Caco-2 (cell line): ENCODE measurements at places on chromosomes 5 and 9.
A peak's percentile ranks its signal among the peaks of the same experiment; 100 is the strongest.

- no peaks in the 10 kb centered on the region for H3K27me3 ChIP-seq
- no peaks in the 10 kb centered on the region for H3K36me3 ChIP-seq
- no peak for DNase-seq
- H3K4me1 ChIP-seq = no peaks in the 10 kb centered on the region
Measured at GRCh38 chr9:91334053-91334452, 27.7 kb downstream of the AUH start.

GRCh38 chr9:99031994-99032393, 72.9 kb upstream of the TGFBR1 start:
- H3K27me3 ChIP-seq = no peaks in the 10 kb centered on the region
- H3K36me3 ChIP-seq = no peaks in the 10 kb centered on the region
- H3K4me1 ChIP-seq = no peaks in the 10 kb centered on the region
- H3K4me3 ChIP-seq = no peak overlapping the region
- no peak overlapping the region for H3K27ac ChIP-seq

- no peaks in the 10 kb centered on the region for H3K27me3 ChIP-seq
- no peak for DNase-seq
- no peak overlapping the region for H3K27ac ChIP-seq
- H3K4me3 ChIP-seq = no peak overlapping the region
- H3K4me1 ChIP-seq = peaks cover 35% of the 10 kb centered on the region
Measured at GRCh38 chr9:109010746-109011145, 2.6 kb downstream of the CTNNAL1 start.

- H3K4me3 ChIP-seq = no peak overlapping the region
- H3K36me3 ChIP-seq = no peaks in the 10 kb centered on the region
- H3K27me3 ChIP-seq = no peaks in the 10 kb centered on the region
Measured at GRCh38 chr9:136525841-136526499, 19.9 kb downstream of the NOTCH1 start.

DNA sequence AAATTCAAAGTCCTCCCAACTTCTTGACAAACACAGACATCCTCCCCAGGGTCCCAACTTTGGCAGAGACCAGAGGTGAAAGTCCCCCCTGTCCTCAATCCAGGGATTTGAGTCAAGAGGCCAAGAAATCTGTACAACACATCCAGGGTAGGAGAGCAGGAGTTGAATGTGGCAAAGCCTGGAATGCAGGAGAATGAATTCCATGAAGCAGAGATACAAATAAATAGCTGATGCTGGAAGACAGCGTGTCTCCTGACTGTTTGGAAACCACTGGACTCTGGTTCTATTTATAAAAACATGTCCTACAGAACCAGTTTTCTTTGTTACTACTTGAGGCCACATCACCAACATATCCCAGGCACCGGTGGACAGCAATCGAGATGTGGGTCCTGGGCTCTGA, 43.7 kb upstream of the SLIT3 start:
- no peak for DNase-seq
- H3K27ac ChIP-seq = no peak overlapping the region
- no peak overlapping the region for H3K4me3 ChIP-seq
- no peaks in the 10 kb centered on the region for H3K36me3 ChIP-seq
- no peaks in the 10 kb centered on the region for H3K27me3 ChIP-seq

DNA sequence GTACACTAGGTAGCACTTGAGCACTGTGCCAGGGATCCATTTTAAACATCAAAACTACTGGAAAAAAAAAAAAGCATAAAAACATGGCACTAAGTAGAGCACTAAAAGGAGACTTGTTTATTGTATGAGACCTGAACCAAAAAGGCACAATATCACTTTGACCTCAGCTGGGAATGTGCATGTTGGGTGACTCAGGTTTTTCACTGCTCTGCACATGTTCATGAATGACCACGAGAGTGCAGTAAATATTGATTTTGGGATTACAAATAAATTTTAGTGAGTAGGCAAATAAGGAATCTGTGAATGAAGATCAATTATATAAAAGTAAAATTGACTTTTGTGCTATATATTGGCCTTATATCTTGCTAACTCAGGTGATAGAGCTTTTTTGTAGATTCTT, 11.8 kb downstream of the RMI1 start:
- H3K4me3 ChIP-seq = no peak overlapping the region
- no peak overlapping the region for H3K27ac ChIP-seq
- H3K4me1 ChIP-seq = 0 out of 2 replicates have a peak, but pooled peaks cover 3% of the 10 kb centered on the region

- no peak for DNase-seq
- H3K36me3 ChIP-seq = no peaks in the 10 kb centered on the region
- H3K27me3 ChIP-seq = no peaks in the 10 kb centered on the region
- H3K4me1 ChIP-seq = no peaks in the 10 kb centered on the region
- H3K27ac ChIP-seq = no peak overlapping the region
- H3K4me3 ChIP-seq = no peak overlapping the region
Measured at GRCh38 chr9:3517377-3518048, 8.3 kb downstream of the RFX3 start.

DNA sequence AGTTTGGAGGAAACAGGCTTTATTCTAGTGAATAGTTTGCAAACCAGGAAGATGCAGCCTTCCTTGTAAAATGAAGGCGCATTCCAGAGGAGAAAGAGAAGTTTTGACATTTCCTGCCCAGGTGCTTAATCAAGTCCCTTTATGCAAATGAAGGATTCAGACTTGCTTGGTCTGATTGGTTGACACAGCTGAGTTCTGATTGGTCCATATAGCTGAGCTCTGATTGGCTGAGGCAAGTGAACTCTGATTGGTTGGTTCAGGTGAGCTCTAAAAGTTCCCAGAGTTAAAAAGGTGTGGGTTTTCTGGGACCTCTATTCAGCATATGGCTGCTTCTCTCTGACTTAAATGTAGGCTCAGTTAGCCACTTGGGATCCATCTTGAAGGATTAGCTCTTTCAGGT, 151.0 kb downstream of the CACNA1B start:
- no peaks in the 10 kb centered on the region for H3K4me1 ChIP-seq
- peak; percentile 1 for DNase-seq
- H3K4me3 ChIP-seq = no peak overlapping the region
- H3K36me3 ChIP-seq = no peaks in the 10 kb centered on the region
- no peak overlapping the region for H3K27ac ChIP-seq
- no peaks in the 10 kb centered on the region; the same call in 1 of the 2 replicates for H3K27me3 ChIP-seq

- no peaks in the 10 kb centered on the region for H3K36me3 ChIP-seq
- peaks cover 86% of the 10 kb centered on the region for H3K4me1 ChIP-seq
- H3K27ac ChIP-seq = peak overlapping the region; percentile 73
- DNase-seq = no peak
- H3K4me3 ChIP-seq = no peak overlapping the region
Measured at GRCh38 chr5:78604689-78605285, 43.8 kb downstream of the LHFPL2 start.

- H3K27me3 ChIP-seq = no peaks in the 10 kb centered on the region
- no peak for DNase-seq
- H3K4me3 ChIP-seq = no peak overlapping the region
- H3K4me1 ChIP-seq = no peaks in the 10 kb centered on the region
- H3K27ac ChIP-seq = no peak overlapping the region
Measured at GRCh38 chr5:176653401-176654385, 6.4 kb downstream of the TSPAN17 start.

DNA sequence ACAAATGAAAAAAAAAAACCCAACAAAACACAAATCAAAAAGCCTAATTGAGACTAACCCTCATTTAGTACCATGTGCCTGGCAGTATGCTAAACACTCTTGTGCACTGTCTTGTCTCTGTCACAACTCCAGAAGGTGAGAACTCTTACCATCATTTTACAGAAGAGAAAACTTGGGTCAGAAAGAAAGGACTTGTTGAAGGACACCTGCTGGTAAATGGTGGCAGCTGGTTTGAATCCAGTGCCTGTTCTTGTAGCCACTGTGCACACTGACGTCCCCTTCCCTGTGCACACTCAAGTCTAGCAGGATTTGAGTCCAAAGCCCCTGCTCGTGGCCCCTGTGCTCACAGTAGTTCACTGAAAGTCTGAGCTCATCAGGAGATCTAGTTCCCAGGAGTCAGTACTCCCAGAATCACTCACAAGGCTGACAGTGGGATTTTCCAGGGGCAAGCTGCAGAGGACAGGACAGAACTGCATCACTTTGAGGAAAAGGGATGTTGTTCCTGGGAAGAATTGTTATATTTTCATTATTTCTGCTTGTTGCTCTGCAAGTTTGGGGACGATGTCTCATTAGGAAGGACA, 43.0 kb upstream of the HSD17B4 start:
- H3K27ac ChIP-seq = no peak overlapping the region
- no peaks in the 10 kb centered on the region; the same call in 1 of the 2 replicates for H3K36me3 ChIP-seq
- H3K4me1 ChIP-seq = no peaks in the 10 kb centered on the region
- no peak overlapping the region for H3K4me3 ChIP-seq

- DNase-seq = peak; percentile 66
- no peaks in the 10 kb centered on the region for H3K4me1 ChIP-seq
- peak overlapping the region; percentile 70 for H3K27ac ChIP-seq
- no peaks in the 10 kb centered on the region for H3K27me3 ChIP-seq
- no peaks in the 10 kb centered on the region for H3K36me3 ChIP-seq
Measured at GRCh38 chr9:109440797-109441287, 57.3 kb downstream of the PTPN3 start.

DNA sequence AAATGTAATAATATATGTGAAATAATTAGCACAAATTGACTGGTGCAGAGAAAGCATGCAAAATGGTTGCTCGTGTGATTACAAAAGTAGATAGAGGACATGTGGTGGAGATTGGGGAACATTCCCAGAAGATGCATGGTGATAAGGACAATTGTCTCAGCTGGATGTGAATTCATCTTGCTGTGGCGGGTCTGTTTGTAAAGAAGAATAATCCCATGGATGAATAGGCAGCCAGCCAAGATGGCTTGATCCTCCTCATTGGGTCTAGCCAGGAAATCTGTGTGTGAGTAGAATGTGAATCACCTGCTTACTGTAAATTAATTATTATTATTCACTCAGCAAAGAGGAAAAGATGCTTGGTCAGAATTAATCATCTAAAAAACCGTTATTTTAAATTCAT, 12.6 kb upstream of the DPYSL3 start:
- H3K27me3 ChIP-seq = no peaks in the 10 kb centered on the region
- DNase-seq = no peak
- H3K27ac ChIP-seq = no peak overlapping the region
- H3K36me3 ChIP-seq = no peaks in the 10 kb centered on the region

DNA sequence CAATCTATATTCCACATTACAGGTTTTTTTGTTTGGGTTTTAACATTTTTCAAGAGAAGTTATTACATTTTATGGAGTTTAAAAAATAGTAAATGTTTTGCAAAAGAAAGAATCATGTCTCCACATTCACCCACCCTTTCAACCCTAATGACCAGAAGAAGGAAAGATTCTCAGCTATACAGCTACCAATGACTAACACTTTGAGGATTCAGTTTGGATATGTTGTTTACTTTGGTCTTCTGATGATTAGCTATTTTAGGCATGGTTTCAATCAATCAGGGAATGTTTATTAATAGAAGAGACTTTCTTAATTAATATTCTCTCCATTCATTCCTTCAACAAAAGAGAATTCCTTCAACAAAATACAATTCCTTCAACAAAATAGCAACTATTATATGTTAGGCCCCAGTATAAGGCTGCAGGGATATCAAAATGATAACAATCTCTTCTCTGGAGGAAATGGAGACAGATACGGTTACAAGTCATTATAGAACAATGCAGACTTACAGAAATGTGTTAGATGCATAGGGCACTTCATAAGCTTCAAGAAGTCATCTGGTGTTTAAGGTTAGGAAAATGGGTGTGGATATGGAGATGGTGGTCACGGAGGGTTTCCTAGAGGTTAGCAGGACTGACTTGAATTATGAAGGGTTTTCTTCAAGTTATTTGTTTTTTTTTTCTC, 9.3 kb upstream of the NR3C1 start:
- no peak overlapping the region for H3K27ac ChIP-seq
- H3K27me3 ChIP-seq = no peaks in the 10 kb centered on the region
- no peak overlapping the region for H3K4me3 ChIP-seq

GRCh38 chr5:57319628-57320027, 145.8 kb downstream of the GPBP1 start:
- no peaks in the 10 kb centered on the region for H3K27me3 ChIP-seq
- H3K27ac ChIP-seq = no peak overlapping the region
- H3K4me3 ChIP-seq = no peak overlapping the region
- H3K4me1 ChIP-seq = no peaks in the 10 kb centered on the region
- no peaks in the 10 kb centered on the region for H3K36me3 ChIP-seq
- no peak for DNase-seq

DNA sequence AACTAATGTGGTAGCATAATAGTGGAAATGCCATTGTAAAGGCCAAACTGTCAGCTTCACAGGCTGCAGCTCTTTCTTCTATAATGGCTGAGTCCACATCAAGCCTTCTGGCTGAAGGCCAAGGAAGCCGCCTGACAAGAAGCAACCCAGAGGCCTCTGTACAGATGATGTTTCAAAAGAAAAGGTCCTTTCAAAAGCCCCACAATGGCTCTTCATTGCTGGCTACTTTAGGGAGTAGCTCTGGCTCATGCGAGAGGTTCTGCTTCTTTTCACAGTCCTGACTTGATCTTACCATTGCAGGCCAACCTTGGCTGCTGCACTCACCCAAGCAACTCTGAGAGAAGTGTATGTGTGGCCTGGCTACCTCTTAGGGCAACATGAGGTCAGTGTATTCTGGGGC, 54.5 kb upstream of the EQTN start:
- H3K4me3 ChIP-seq = no peak overlapping the region
- no peaks in the 10 kb centered on the region for H3K36me3 ChIP-seq
- no peaks in the 10 kb centered on the region for H3K27me3 ChIP-seq
- no peak for DNase-seq
- no peak overlapping the region for H3K27ac ChIP-seq

- no peak overlapping the region for H3K4me3 ChIP-seq
- no peaks in the 10 kb centered on the region; the same call in 1 of the 2 replicates for H3K36me3 ChIP-seq
- H3K27me3 ChIP-seq = no peaks in the 10 kb centered on the region
- no peak overlapping the region for H3K27ac ChIP-seq
- DNase-seq = no peak
Measured at GRCh38 chr9:123686131-123686828, 243.6 kb downstream of the DENND1A start.

- no peak for DNase-seq
- no peak overlapping the region for H3K4me3 ChIP-seq
- no peaks in the 10 kb centered on the region for H3K27me3 ChIP-seq
- H3K4me1 ChIP-seq = no peaks in the 10 kb centered on the region
- no peaks in the 10 kb centered on the region for H3K36me3 ChIP-seq
Measured at GRCh38 chr9:77221431-77221830, 44.1 kb downstream of the VPS13A start.

- no peaks in the 10 kb centered on the region for H3K36me3 ChIP-seq
- no peak overlapping the region for H3K4me3 ChIP-seq
- no peak overlapping the region for H3K27ac ChIP-seq
- peak; percentile 10 for DNase-seq
Measured at GRCh38 chr9:120099065-120099464, 480.9 kb downstream of the CDK5RAP2 start.

- no peaks in the 10 kb centered on the region for H3K36me3 ChIP-seq
- no peak overlapping the region for H3K4me3 ChIP-seq
- no peak overlapping the region for H3K27ac ChIP-seq
- no peak for DNase-seq
- H3K4me1 ChIP-seq = no peaks in the 10 kb centered on the region
Measured at GRCh38 chr9:88373045-88373444, 15.2 kb upstream of the SPIN1 start.
